ENCODE measurements at places on chromosomes 2 and 18.
A peak's percentile ranks its signal among the peaks of the same experiment; 100 is the strongest.

DNA sequence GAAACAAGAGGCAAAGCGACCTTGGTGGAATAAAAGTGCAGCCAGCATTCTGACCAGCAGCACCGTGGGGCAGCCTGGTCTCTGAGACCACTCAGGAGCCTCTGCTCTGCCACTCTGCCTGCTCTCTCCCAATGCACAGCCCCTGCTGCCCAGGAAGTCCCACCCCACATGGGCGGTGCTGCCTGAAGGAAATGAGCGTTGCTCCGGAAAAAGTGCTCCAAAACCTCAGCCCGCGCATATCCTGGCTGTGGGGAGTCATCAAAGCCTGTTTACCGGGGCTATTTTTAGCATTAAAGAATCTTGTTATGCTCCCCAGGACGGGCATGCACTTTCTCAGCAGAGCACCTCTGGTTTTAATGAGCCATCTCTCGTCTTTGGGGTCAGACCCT lies 54.5 kb downstream of the EPAS1 start:
- DNase-seq = peak; percentile 34

GRCh38 chr2:70328921-70329561 lies 27.2 kb upstream of the FAM136A start:
- DNase-seq = no peak

DNA sequence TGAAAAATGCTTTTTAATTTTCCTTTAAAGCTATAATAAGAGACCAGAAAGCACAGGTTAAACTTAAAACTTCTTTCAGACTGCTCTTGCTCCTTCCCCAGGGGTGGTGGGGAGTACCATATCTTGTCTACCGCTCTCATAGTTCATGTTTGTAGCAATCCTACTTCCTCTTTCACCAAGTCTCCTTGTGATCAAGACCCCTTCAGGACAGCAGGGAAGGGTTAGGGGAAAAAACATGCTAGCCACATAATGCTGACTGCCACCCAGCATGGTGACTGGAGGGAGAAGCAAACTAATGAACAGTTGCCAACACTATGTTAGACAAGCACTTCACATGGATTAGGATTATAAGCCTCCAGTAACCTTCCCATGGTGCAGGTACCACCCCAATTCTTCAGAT lies 8.6 kb downstream of the MYO5B start:
- DNase-seq = no peak

DNA sequence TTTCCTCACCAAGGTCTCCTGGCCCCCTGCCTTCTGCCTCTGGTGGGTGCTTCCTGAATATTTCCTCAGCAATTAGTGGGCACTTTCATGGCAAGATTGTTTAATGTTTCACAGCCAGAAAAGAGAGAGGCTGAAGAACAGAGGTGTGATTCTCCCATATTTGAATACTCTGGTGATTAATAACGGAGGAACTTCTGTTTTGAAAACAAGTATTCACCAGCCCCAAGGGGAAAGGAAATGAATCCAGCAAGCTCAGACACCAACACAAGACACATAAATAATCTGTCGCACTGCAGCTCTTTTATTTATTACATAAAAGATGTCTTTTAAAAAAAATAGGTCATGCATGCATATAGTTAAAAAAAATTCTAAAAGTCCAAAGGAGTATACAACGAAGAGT lies 57.7 kb downstream of the MRPL35 start:
- DNase-seq = no peak

DNA sequence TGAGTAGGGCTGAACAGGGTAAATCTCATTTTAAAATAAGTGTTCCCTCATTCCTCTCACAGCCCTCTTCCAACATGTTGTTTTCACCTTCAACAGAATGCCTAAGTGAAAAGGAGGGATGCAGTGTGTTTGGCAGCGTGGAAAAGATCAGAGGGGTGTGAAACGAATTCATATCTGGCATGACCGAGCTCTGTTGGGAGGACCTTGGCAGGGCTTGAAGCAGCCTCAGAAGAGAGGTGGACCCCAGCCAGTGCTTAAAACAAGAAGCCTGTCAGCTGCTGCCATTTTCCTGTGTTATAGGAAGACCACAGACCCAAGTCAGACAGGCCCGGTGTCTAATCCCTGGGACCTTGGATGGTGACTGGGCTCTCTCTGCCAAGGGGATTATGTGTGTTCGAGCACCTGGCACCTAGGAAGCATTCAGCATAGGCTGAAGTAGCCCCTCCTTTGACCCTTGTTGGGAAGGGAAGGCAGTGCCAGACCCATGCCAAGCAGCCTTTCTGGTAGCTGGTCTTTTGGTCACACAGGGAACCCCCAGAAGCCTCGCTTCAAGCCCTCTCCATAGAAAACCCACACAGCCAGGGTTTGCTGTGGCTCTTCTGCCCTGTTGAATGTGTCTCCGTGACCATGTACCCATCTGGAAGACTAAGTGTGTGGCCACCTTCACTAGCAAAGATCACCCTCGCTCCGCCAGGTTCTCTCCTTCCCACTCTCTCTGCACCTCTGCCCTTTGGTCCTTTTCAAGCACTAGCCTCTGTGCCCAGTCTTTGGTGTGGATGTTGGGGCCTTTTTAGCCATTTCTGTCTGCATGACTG lies 87.5 kb upstream of the ST3GAL5 start:
- no peak for DNase-seq

DNA sequence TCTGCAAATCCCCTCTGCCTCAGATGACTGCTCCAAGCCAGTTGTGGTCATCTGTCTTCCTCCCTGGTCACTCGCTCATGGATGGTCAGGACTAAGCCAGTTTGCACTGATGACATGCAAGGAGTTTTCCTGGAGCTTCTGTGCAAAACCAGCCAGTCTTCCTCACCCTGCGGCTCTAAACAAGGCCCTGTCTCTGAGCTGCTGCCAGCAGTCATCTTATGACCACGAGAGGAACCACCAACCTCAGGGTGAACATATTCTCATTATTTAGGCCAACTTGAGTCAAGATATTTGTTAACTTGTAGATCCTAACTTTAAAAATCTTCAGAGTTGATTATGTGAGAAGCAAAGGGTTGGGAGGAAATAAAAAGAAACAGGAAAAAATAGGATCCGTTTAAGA lies 119.9 kb upstream of the CAB39 start:
- no peak for DNase-seq

- no peak for DNase-seq
Observed at GRCh38 chr2:232075080-232075479, 113.6 kb downstream of the DIS3L2 start.

GRCh38 chr18:32469190-32469651 lies 1.5 kb downstream of the GAREM1 start:
- DNase-seq = no peak
